ENCODE measurements at places on chromosomes 1 and 21.
A peak's percentile ranks its signal among the peaks of the same experiment; 100 is the strongest.

- DNase-seq = no peak
Observed at GRCh38 chr1:193489191-193489590, 302.8 kb upstream of the B3GALT2 start.

- DNase-seq = no peak
Observed at GRCh38 chr21:34186109-34186719, 112.8 kb downstream of the MRPS6 start.

DNA sequence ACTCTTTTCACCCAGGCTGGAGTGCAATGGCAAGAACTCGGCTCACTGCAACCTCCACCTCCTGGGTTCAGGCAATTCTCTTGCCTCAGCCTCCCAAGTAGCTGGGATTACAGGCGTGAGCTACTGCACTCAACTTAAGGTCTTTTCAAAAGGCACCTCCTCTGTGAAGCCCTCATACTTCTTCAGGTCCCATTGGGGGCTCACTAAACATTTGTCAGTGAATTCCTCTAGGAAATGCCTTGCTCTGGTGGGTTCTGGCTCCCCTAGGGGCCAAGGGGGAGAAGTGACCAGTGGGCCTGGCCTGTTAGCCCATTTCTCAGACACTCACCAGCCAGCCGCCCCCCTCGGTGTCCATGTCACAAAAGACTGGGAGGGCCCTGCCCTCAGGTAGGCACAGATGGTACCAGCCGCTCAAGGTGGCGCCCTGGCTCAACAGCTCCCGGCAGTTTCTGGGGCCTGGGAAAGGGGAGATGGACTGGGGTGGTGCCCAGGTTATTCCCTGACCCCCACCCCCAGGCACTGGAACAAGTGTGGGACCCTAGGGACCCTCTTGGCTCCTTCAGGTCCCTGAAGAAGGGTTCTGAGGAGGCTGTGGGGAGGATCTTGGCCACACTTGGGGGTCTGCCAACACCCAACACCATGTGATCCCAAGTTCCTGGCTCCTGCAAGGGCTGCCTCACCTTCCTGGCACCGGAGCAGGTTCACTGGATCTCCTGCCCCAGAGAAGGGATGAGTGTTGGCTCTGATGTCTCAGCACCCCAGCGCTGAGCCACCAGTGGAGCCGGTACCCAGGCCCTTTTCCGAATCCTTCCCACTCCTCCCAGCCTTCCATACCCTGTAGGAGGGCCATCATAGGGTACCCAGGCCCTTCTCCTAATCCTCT lies 1.6 kb downstream of the FCN3 start:
- DNase-seq = no peak

DNA sequence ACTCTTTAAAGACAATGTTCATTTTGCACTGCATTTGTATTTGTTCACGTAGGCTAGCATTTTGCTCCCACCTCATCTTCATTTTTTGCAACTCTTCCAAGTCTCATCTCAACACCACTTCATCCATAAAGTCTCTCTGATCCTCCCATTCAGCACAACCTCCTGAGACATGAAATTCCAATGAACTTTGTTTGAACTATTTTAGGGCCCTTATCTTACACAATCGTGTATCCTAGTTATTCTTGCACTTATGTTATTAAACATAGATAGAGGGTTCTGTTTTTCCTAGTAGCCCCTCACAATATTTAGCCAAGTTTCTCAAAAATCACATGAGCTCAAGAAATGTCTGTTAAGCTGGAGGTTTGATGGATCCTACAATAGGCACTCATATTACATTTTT lies 500.5 kb upstream of the ADAMTS5 start:
- DNase-seq = no peak

- no peak for DNase-seq
Observed at GRCh38 chr1:60965280-60965854, 117.0 kb upstream of the NFIA start.

DNA sequence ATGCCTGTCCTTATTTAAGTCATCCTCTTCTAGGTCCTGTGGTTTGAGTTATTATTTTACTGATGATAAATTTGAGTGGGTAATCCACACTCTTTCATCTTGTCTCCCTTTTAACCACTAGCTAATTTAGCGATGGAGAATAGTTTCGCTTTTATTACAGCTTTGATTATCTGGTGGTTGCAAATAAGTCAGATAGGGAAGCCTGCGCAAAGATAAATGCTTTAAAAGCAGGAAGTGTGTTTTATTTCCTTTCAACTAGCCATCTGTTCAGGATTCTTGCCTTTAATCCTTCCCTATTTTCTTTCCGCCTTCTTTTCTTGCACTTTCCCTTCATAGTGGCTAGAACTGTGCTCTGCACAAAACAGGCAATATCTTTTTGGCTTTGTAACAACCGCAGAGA lies 129.0 kb downstream of the TGFB2 start:
- no peak for DNase-seq

GRCh38 chr1:156677616-156678596 lies 699 bp upstream of the NES start:
- DNase-seq = peak; percentile 91

DNA sequence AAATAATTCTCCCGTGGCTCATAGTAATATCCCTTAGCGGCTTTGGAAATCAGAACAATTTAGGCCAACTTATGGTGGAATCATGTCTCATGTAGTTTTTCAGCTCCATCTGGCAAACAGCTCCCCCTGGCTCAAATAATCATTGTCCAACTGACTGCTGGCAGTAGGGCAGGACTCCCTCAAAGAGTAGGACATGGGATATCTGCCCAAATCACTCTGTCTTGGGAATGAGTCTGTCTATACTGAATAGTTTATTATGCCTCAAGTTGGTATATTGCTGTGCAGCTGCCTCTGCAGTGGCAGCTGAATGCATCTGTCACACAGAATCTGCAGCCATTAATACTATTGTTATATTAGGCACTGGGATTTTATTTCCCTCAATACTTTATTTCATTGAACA lies 255.7 kb downstream of the COL11A1 start:
- DNase-seq = no peak

GRCh38 chr21:42527489-42528158 lies 14.0 kb downstream of the SLC37A1 start:
- no peak for DNase-seq

DNA sequence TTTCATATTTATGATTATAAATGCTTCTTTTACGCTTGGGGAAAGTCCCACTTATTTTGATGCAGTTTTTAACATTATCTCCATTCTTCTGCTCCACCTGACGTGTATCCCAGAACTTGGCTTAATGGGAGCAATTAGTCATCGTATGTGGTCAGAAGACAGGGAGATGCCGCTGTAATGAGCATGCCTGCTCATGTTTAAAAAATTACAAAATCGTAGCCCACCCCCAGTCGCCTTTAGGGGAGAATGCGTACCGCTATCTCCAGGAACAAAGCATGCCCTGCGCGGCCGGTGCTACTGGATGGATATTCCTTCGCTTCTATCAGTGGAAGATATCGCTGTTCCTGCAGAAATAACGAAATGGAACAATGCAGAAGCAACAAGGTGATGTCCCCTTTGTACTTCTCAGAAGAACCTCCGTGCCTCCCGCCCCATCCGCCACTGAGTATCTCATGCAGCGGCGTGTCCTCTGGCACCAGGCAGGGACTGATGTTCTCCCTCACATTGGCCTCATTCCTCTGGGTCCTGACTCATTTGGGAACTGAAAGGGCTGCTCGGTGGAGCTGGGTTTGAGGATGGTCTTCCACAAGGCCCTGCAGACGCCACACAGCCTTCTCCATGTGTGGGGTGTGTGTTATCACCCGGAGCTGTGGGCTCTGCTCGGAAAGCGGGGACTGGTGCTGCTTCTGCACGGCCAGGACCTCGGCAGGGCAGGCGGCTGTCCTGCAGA lies 116.3 kb upstream of the COL6A1 start:
- DNase-seq = no peak

DNA sequence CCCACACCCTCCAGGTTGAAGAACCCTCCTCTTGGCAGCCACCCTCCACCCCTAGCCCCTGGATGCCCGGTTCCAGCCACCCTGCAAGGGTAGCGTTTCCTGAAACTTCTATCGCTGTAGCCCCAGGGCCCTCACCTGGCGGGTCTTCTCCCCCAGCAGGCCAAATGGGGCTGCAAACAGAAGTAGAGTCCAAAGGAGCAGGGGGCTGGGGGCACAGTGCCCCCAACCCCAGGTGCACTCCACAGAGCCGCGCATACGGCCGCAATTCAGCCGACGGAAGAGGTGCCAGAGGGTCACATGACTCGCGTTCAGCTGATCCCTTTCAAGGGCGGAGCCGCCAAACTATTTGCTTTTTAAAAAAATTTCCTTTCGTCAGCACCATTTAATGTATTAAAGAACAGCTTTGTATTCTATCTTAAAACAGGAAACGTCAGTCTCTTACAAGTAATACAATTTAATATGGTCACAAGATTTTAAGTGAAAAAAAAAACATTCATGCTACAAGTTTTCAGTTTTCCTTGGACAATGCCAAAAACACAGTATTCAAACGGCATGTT lies at the start of gene GLMP:
Gene GLMP (minus strand): TSS at position 289 of the 557 bp plus-strand sequence. CDS start 34 bp downstream, at position 255.
- peak; percentile 77 for DNase-seq

DNA sequence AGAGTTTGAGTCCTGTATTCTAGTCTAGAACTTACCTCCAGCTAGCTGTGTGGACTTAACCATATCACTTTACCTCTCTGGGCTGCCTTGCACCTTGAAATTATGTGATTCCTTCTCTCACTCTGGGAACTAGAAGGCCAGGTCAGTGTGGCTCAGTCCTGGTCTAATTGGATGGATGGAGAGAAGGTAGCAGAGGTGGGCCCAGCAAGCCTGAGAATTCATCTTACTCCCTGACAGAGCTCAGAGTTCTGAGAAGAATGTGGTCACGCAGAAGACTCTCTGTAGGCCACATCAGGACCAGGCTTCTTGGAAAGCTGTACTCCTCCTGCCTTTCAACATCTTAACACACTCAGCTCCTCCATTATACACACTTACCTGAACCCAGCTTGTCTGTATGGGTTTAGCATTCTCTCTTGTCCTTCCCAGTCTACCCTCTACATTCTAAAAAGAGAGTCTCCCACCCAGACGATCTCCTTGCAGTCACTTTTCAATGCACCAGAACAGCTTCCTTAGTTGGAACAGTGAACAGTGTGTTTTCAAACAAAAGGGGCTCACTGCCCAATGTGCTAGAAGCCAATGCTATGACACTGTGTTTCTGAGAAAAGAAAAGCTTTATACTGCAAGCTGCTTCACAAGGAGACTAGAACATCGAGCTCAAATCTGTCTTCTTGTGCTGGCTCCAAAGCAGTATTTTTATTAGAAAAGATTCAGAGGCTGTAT lies 60.5 kb downstream of the CAPN9 start:
- DNase-seq = no peak
